ENCODE measurements at places on chromosomes 3 and 15.
A peak's percentile ranks its signal among the peaks of the same experiment; 100 is the strongest.

DNA sequence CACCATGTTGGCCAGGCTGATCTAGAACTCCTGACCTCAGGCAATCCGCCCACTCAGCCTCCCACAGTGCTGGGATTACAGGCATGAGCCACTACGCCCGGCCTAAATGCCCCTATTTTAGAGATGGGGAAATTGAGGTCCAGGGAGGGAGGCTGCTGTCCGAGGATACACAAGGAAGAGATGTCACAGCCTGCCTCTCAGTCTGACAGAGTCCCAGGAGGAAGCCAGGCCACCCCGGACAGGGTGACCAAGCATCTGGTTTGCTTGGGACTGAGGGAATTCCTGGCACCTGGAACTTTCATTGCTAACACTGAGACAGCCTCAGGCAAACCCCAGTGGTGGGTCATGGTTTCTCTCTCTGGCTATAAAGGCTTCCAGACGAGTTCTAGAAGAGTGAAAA is 30.6 kb upstream of the ADAMTS7 start:
- DNase-seq = no peak

DNA sequence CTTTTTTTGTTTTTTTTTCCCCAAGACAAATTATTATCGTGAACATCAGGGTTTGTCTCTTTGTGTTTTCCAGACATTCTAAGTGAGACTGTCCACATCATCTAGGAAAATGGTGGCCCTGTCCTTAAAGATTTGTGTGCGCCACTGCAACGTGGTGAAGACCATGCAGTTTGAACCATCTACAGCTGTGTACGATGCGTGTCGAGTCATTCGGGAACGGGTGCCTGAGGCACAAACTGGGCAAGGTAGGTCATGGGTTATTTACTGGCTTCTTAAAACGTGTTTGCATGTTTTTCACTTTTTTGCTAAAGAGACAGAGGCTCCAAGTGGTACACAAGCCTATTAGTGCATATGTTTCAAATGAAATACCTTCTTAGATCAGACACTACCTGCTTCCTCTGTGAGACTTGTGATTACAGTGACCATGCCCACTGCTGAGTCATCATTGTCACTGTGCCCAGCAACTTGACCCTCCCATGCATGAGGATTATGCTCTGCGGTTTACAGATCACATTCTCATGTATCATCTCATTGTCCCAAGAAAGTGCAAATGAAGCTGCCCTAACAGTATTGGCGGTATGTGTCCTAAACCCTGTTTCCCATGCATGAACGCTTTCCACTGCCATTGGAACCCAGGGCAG is 395.2 kb upstream of the TPM1 start:
- DNase-seq = no peak

- peak; percentile 57 for DNase-seq
These were observed 29.7 kb downstream of the STARD9 start for GRCh38 chr15:42604894-42605744.

GRCh38 chr3:114122027-114122709 is 56.7 kb downstream of the DRD3 start:
- no peak for DNase-seq

DNA sequence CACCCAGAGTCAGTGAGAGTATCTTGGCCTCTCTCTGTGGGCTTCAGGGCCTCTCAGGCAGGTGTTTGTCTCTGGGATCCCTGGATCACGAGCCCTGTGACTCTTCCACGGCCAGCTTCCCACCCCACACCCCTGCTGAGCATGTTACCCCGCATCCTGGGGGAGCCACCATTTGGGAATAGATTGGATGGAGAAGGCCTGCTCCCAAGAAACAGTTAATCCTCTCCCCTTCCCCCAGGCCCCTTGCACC is 15.5 kb upstream of the SRP14 start:
- no peak for DNase-seq

GRCh38 chr3:136818769-136819391 is at the start of gene SLC35G2:
TSS of gene SLC35G2 (plus strand) at chr3:136819126. CDS start at chr3:136854461, 35,335 bp downstream.
- DNase-seq = peak; percentile 52

DNA sequence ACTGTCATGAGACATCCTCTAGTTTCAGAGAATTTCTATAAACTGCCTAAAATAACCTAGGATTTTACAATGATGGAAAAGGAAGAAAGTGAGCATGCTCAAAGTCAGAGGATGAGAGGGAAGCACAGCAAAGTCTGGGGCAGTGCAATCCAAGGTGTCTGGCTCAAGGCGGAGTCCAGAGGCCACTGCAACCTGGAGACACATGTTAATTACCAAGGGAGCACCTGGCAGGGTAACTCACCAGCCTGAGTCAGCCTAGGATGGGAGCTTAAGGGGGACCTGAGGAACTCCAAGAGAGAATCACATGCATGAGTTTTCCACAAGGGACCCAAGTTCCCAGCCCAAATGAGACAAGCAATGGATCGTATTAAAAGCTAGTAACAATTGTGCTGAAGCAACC is 49.8 kb downstream of the PLD1 start:
- DNase-seq = no peak

GRCh38 chr15:46413799-46414198 is 779.0 kb downstream of the SQOR start:
- no peak for DNase-seq

DNA sequence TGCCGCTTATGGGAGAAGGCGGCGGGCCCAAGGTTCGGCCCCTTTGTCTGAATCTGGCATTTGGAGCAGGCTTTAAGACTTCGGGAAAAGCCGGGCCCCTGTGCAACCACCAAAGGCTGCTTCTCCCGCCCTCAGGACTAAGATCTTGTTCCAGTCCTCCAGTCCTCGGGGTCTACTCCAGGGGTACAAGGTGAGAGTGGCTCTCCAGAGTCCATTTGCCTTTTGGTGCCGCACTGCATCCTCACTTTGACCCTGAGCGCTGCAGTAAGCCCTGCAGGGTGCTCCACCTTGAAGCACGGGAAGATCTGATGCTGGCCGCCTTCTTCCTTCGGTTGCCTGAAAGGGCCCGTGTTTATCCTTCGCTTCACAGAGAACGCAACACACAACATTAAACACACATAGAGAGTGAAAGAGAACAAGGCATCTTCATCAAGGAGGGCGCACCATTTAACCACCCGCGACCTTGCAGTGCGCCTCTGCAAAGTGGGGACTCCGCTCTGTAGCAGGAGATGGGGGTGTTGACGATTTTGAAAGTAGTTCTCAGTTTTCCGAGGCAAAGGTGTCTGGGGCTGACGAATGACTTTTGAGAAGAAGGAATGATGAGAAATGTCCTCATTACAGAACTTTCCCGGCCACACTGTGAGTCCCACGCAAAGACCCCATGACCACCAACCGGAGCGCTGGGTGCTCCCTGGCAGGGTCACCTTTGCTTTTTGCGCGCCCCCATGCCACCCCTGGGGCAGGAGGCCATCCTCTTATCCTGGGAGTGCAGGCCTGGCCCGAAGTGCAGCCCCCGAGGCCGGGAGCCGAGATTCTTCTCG is 1.0 kb downstream of the PIGZ start:
- no peak for DNase-seq

DNA sequence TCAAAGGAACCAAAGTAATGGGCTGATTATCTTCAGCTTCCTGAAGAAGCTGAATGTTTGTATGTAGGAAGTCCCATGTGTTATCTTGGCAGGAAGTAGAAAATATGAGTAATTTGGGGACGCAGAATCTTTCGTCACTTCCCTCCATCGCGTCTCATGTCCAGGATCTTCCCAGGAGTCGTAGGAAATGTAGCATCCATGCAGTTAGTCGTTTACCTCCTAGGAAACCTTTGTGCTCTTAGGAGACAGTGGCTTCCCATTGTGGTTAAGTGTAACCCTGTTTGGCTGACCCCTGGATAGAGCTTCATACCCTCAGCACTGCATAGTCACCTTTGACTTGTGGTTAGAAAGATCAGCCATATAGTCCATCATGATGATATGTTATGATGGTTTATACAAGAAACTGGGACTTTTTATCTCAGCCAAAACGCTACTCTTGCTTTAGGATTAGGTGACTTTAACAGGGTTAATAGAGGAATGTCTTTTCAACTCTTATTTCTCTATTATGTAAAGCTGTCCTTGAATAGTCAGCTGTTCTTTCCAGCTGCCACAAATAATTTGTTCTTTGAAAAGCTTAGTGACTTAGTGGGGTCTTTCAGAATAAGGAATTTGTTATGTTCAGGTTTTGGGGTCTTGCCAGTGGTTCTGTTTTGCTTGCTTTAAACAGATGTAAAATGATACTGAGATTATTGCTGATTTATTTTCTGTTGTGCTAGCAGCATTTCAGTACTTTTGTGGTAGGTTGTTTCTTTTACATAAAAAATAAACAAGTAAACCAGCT is 92.2 kb downstream of the KLHL25 start:
- peak; percentile 24 for DNase-seq

DNA sequence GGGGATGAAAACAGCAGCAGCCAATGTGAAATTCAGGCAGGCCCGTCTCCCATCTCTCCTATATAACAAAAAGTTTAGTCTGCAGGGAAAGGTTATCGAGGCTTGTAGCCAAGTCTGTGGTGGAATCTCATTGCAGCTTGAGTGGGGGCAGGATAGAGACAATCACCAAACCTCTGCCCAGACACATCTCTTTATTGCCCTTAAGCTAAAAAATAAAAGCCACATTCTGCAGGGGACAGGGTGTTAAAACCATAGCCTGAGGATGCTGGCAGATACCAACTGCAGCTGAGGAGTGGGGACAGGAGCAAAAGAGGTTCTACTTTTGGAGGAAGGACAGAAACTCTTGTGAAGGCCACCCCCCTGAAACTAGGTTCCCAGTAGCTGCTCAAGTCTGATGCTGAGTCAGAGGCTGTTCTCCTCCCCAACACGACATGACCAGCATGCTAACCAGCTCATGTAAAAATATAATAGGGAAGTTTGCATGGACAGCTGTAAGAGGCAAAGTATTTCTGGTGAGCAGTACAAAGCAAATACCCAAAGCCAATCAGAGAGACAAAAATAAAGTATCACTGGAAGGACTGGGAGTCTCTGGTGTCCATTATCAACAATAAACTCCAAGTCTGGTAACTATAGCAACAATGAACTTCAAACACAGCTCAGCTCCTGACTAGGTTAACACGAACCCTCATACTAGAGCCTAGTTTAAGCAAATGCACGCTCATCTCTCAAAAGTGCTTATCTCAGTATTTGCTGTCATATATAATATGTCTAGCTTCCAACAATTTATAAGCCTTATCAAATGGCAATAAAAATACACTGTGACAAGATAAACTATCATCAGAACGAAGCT is 362.2 kb upstream of the SLCO3A1 start:
- DNase-seq = no peak

GRCh38 chr15:78509726-78510312 is 2.4 kb downstream of the HYKK start:
- no peak for DNase-seq

GRCh38 chr3:47024932-47025331 is 45.5 kb downstream of the NBEAL2 start:
- no peak for DNase-seq

DNA sequence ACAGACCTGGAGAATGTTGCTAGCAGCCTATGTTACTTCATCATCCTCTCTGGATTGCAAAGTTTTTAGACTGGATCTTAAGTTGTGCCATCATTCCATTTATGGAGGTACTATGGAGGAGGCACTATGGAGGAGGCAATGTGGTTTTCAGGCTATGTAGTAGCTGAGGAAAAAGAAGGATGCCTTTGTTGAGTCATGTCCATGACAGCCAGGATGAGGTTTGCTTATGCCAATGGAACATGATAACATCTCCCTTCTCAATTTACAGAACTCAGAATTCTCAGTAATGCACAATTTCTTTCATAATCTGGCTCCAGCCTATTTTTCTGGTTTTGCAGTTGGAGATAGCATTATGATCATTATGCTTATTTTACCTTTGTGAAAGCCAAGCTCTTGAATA is 65.9 kb upstream of the TMEM108 start:
- DNase-seq = no peak

GRCh38 chr15:57554063-57554811 is 37.5 kb upstream of the MYZAP start:
- no peak for DNase-seq

DNA sequence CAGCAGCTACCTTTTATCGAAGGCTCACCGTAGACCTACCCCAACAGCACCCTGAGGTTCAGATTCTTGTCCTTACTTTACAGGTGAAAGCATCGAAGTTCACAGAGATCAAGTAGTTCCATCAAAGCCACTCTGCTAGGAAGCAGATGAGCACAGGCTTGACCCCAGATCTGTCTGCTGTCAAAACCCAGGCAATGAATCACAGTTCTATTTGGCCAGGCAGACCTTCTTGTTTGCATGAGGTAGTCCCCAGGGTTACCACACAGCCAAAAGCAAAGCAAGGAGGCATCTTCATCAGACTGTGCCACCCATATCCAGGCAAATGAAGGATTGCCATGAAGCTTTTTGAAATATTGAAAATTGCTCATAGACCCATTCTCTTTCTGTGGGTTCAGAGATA is 33.0 kb downstream of the HES1 start:
- no peak for DNase-seq

- no peak for DNase-seq
These were observed 714.4 kb upstream of the ARPP21 start for GRCh38 chr3:34924961-34925360.

DNA sequence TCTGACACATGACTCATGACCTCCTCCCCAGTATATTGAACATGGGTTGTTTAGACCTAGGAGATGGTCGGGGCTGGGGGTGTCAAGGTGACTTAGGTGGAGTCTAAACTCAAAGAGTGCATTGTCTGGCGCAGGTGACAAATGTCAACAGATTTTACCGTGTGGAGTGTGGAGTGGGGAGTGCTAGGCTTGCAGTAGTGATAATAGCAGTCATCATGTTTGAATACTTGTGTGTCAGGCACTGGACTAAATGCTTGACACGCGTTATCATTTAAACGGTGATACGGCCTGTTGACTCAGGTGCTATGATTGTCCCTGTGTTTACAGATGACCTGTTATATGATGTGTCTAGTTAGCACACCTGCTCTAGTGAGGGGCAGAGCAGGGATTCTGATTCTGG is 30.8 kb downstream of the MUC20 start:
- DNase-seq = no peak

- no peak for DNase-seq
These were observed 33.4 kb upstream of the SRP14 start for GRCh38 chr15:40072216-40072990.

DNA sequence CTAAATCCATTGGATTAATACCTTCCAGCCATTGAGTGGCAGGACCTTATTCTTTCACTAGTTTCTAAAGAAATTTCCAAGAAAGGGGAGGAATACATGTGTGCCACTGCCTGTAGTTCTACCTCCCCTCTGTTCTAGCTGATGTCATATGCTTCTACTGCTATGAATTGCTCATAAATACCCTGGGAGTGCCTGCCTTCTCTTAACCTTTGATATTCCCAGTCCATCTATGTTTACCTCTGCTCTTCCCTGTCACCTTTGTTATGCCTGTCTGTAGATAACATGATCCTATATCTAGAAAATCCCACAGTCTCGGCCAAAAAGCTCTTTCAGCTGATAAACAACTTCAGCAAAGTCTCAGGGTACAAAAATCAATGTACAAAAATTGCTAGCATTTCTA is 486.9 kb upstream of the ARRDC4 start:
- DNase-seq = no peak
